Fibroblast of skin of right quadriceps (primary cell): ENCODE measurements at places on chromosomes 13 and 19.

GRCh38 chr19:51094696-51095279, 12.1 kb upstream of the KLK14 start:
- DNase-seq: no peak

GRCh38 chr19:33472226-33472625, 49.4 kb downstream of the PEPD start:
- no peak for DNase-seq

GRCh38 chr19:17739121-17739875, 12.0 kb upstream of the FCHO1 start:
- DNase-seq: peak; percentile 18

- no peak for DNase-seq
Observed at GRCh38 chr13:80695841-80696240, 354.9 kb upstream of the SPRY2 start.

DNA sequence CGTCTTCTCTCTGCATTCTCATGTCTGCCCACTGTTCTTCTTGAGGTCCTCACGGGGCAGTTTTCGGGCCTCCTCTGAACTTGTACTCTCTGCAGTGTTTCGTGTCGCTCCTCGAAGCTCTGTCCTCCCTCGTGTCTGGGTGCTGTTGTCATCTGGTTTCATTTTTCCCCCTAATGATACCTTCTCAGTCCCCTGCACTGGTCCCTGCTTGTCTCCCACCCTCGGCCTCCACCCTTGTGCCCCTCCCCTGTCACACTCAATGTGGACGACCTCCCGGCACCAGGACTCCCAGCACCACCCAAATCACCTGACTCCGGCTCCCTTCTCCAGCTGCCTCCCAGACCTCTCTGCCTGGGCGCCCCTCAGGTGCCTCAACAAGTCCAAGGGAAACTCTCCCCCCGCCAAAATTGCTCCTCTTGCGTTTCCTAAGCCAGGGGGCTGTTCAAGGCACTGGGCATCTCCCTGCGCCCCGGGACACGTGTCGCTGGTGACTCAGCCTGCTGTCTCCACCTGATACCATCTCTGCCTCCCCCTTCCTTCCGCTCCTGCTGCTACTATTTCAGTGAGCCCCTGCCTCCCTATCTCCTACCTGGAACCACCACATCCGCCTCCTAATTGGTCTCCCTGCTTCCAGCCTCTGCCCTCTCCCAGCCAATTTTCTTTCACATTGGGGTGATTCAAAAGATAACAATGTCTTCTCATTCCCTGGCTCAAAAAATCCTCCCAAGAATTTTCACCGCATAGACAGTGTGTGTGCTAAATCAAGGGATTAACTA, 49.5 kb downstream of the RFX2 start:
- DNase-seq: peak; percentile 76

- DNase-seq: no peak
Observed at GRCh38 chr13:26342898-26343297, 89.0 kb downstream of the CDK8 start.
